Fibroblast of upper back skin (primary cell): ENCODE measurements at places on chromosomes 2 and 18.

- DNase-seq: no peak
These were observed 54.6 kb upstream of the DSC1 start for GRCh38 chr18:31217038-31217849.

GRCh38 chr2:203706403-203706802, at the start of gene CD28:
Gene CD28 (plus strand): TSS chr2:203706639. CDS start chr2:203706697, 58 bp downstream.
- no peak for DNase-seq

GRCh38 chr2:38091760-38092159, 15.8 kb upstream of the CYP1B1 start:
- no peak for DNase-seq

DNA sequence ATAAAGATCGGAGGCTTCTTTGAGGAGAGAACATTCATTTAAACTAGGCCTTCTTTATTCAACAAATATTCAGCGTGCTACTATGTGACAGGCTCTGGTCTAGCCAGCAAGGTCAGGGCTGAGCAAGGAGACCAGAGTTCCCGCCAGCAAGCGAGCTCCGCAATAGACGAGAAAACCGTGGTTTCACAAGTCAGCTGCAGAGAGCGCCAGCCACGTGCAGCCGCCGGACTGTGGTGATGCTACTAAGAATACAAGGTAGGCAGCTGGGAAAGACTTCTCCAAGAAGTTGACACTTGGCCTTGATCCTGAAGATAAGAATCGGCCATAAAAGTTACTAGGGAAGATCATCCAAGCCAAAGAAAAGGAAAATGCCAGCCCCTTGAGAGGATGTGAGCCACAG, 533.7 kb upstream of the SALL3 start:
- DNase-seq: no peak

DNA sequence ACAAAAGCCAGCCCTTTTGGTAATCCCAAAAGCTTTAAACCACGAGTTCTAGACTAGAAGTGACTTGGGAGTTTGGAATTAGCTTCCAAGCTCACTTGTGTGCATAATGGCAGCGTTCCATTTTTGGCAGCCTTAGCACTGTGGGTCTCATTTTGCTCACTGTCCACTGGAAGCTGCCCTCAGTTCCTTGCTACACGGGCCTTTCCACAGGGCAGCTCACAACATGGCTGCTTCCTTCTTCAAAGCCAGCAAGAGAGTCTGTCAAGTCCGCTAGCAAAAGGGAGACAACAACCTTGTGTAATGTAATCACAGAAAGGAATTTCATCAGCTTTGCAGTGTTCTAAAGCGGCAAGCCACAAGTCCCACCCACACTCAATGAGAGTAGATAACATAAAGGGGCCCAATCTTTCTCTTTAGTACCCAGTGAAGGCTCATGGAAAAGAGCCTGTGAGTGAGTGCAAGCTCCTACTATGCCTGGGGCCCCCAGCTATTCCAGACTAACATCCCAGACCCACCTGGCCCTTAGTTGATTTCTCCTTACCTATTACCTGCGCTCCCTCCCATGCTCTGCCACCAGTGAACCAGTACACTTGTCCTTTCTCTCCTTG, 239.7 kb upstream of the FBXO11 start:
- peak; percentile 34 for DNase-seq

GRCh38 chr2:148391324-148391723, 253.2 kb upstream of the EPC2 start:
- DNase-seq: peak; percentile 44

DNA sequence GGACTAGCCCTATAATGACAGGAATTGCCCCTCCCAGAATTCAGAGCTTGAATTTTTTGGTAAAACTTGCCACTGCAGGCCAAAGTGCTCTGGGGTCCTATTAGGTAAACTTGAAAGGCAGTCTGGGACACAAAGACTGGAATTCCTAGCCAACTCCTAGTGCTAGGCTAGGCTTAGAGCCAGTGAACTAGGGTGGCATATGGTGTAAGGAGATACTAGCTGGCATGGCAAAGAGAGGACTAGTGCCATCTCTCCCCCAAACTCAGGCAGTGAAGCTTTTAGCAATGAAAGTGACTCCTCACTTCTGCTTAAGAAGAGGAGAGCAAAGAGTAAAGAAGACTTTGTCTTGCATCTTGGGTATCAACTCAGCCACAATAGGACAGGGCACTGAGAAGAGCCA, 410.5 kb upstream of the CNTNAP5 start:
- DNase-seq: no peak

DNA sequence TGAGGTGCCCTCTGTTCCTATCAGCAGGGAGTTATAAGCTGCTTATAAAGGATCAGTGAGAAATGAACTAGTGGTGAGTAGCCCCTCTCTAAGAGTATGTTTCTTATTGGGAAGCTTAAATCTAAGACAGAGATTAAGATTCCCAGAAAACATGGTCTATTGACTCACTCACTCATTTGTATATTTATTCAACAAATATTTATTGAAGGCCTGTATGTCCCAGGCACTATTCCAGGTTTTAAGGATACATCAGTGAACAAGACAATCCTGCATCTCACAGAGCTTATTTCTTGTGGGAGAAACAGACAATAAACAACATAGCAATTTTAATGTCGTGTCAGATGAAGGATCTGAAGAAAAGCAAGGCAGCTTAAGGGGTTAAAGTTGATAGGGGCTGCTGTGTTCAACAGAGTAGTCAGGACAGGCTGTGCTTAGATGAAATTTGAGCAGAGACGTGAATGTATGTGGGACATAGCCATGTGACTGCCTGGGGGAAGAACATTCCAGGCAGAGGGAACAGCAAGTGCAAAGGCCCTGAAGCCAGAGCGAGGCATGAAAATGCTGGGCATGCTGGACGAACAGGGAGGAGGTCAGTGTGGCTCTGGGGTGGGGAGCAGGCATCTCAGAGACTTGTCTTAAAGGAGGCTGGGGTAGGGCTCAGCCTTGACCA, 14.8 kb upstream of the PSD4 start:
- peak; percentile 5 for DNase-seq

DNA sequence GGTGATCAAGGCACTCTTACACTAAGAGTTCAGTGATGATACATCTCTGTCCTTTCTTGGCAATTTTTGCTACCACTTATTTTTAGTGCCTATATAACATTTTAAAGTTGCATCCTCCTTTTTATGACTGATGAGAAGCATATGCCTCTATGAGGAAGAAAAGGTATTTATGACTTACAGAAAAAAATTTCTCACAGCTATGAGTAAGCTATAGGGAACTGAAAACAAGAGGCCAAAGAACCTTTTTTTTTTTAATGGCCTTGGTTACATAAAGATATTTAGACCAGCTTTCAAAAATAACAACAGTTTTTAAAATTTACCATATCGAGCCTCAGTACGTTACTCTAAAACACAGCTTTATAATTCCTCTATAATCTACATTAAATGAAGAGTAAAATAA, 21.3 kb downstream of the MBD5 start:
- DNase-seq: peak; percentile 62

DNA sequence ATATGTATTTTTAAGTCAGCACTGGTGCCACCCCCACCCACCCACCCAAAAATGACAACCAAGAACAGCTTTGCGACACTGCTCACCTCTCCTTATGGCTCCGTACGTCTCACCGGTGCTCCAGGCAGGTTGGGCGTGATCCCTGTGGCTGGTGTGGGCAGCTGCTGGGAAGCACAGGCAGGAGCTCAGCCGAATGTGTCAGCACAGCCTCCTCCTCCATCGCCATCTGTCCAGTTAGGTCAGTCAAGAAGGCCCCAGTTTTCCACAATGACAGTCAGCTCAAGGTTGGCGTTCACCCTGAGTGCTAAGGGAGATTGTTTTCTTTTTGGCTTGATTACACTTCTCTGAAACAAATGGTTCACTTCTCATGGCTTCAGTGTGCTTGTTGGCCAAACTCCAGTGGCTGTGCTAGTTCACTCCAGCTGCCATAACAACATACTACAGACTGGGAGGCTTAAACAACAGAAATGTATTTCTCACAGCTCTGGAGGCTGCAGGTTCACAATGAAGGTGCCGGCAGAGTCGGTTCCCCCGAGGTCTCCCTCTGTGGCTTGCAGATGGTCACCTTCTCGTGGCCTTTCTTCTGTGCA, 30.2 kb downstream of the AMER3 start:
- no peak for DNase-seq

GRCh38 chr18:4157352-4157751, 297.8 kb downstream of the DLGAP1 start:
- no peak for DNase-seq

DNA sequence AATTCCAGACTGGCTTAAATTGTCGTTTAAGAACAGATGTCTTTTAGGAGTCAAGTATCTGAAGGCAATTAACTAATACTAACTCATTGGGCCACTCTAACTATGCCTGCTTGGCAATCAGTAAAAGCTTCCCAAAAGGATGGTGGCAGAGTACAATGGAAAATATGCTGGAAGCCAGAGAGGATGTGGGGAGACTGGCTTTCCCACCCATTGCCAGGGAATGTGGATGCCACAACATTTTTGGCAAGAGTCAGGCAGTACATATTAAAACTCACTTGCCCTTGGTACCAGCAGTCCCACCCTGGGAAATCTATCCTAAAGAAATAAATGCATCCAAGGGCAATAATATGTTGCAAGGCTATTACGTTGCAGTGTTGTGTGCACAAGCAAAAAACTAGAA, 74.0 kb upstream of the FZD7 start:
- DNase-seq: peak; percentile 36

DNA sequence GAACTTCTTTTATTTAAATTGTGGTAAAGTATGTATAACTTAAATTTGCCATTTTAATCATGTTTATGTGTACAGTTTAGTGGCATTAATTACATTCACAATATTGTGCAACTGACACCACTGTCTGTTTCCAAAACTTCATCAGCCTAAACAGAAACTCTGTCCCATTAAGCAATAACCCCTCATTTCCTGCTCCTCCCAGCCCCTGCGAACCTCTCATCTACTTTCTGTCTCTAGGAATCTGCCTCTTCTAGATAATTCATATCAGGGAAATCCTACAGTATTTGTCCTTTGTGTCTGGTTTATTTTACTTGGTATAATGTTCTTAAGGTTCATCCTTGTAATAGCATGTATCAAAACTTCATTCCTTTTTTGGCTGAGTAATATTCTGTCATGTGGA, 75.1 kb downstream of the BOLA3 start:
- DNase-seq: no peak

GRCh38 chr2:33494155-33494779, 17.8 kb downstream of the RASGRP3 start:
- DNase-seq: peak; percentile 60

DNA sequence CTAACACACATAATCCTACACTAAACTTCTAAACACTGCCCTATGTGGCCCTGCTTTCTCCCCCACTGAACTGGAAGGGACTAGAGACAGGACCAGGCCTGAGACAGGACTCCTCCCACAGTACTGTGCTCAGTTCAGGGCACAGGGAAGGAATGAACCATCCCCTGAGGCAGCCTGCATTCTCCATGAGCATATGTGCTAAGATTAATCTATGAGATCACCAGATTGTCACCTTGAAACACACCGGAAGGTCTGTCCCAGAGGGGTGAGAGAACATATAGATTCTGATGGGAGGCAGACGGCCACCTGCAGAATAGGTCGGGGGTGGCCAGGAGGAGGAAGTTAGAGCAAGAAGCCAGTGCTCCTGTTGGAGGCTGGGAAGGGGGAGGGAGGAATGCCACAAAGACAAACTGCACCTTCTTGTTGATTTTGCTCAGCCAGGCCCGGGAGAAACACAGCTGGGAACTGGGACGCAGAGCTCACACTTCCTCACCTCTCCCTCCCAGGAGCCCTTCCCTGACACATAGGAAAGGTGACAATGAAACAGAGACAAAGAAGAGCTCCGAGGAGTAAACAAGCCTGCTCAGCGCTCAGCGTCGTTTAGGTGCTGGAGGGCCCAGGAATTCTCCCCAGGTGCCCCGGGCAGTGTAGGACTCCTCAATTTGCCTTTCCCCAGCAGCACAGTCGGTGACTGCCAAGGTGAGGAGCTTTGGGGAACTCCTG, 52.1 kb downstream of the ZBTB7C start:
- no peak for DNase-seq

DNA sequence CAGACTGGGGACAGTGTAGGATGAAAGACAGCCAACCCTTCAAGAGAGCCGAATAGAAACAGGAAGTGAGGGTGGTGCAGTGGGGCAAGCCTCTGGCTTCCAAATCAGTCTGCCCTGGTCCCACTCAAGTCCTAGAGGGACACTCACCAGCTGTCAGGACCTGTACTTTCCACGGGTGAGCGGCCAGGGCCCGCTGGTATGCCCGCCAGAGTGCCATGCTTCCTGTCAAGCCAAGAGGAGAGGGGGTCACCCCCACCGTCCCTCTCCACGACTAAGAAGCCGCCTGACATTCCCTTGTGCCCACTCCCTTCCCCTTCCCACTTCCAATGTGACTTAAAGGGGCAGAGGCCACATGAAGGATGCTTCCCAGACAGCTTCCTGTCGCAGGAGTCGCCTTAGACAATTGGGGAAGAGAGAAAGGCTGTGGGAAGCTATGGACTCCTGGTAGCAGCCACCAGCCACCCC, 564 bp downstream of the MPV17 start:
- peak; percentile 5 for DNase-seq
